ENCODE measurements at places on chromosomes 4 and X. TPM values are rescaled to one million over a fixed set of nuclear protein-coding genes. Genes with fewer than 3 reads are reported as not detected.

DNA sequence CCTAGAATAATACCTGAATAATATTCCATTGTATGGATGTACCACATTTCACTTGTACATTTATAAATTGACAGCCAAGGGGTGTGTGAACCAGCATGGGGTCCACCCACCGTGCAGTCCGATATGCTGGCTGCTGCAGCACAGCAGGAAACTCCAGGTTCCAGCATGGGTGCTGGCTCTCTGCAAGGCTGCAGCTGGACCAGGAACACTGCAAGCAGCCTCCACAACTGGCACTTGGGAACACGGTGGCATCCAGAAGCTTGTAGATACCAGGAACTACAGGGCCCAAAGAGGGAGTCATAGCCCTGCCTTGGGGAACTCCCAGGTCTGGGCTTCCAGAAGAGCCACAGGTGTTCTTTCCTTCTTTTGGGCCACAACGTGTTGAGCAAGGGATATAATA, 91.2 kb downstream of the NXF2 start:
- no peaks in the 10 kb centered on the region for H3K4me1 ChIP-seq
- H3K27me3 ChIP-seq: no peaks in the 10 kb centered on the region
- H3K27ac ChIP-seq: no peak overlapping the region
- H3K4me3 ChIP-seq: no peak overlapping the region

GRCh38 chrX:100913111-100913510, 15.6 kb downstream of the XKRX start:
- H3K4me3 ChIP-seq: no peak overlapping the region
- no peak overlapping the region for H3K27ac ChIP-seq
- no peak for DNase-seq
- H3K4me1 ChIP-seq: no peaks in the 10 kb centered on the region

DNA sequence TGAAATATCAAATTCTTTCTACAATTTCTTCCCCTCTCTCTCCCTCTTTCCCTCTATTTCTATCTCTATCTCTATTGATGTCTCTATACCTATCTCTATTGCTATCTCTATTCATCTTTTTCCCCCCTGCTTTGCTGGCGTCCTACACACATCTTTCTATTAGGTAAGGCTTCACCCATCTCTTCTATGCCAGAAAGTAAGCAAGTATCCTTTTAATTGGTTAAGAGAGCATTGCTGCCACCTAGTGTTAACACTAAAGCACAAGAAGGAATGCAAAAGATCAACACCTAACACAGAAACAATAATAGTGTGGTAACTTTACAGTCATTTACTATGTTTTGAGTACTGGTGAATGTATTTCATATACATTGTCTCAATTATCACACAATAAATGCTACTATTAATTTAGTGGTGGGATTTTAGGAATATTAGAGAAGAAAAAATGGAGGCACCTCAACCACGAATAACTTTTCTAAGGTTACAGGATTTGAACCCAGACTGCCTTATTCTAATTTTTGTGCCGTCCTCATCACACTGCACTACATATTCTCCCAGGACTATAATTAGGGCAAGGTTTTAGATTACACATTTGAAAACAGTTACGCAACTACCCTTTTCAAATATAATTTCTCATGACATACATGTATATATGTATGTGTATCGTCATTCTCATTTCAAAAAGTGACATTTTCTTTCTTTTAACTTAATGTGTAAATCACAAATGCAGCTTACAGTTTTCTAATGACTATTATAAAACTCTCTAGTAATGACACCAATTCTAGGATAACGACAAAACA, 3.7 kb upstream of the C4orf36 start:
- H3K4me3 ChIP-seq: no peak overlapping the region
- H3K27me3 ChIP-seq: peaks cover 7% of the 10 kb centered on the region
- DNase-seq: no peak
- no peaks in the 10 kb centered on the region for H3K36me3 ChIP-seq
- H3K27ac ChIP-seq: no peak overlapping the region

GRCh38 chr4:135267148-135267865, 1065.7 kb upstream of the PABPC4L start:
- no peaks in the 10 kb centered on the region for H3K4me1 ChIP-seq
- no peak overlapping the region for H3K4me3 ChIP-seq
- no peaks in the 10 kb centered on the region for H3K27me3 ChIP-seq
- DNase-seq: no peak
- no peak overlapping the region for H3K27ac ChIP-seq
- no peaks in the 10 kb centered on the region for H3K36me3 ChIP-seq

The SCRG1 gene
- total RNA-seq: not detected

GRCh38 chrX:78199851-78200250, 60.4 kb upstream of the TAF9B start:
- no peak overlapping the region for H3K4me3 ChIP-seq
- H3K27ac ChIP-seq: no peak overlapping the region
- DNase-seq: no peak
- no peaks in the 10 kb centered on the region for H3K36me3 ChIP-seq

DNA sequence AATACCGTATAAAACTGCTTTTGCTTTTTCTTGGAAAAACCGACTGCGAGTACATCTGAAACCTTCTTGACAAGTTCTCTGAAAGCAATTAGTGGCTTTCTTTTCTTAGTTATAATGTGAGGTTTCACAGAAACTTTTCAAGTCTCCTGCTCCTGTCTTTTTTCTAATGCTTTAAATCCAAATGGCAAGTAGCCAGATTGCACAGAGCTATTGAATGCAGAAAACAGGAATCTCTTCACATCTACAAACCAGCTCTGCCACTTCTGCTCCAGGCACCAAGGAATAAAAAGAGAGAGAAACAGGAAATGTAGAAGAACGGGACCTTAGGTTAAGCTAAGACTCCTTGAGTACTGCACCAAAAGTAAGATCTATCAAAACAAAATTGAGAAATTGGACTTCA, 267.3 kb upstream of the TET2 start:
- no peak for DNase-seq
- H3K4me1 ChIP-seq: no peaks in the 10 kb centered on the region

DNA sequence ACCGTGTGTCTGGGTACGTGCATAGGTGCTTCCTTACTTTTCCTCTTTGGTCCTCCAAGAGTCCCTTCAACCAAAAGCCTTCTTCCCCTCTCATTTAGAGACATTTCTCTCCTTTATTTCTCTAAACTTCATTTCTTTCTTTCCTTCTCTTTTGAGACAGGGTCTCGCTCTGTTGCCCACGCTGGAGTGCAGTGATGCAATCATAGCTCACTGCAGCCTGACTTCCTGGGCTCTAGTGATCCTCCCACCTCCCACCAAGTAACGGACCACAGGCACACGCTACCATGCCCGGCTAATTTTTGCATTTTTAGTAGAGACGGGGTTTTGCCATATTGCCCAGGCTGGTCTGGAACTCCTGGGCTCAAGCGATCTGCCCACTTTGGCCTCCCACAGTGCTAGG, 42.2 kb downstream of the ACOX3 start:
- no peaks in the 10 kb centered on the region for H3K27me3 ChIP-seq
- H3K36me3 ChIP-seq: peaks cover 86% of the 10 kb centered on the region
- no peak for DNase-seq
- H3K27ac ChIP-seq: no peak overlapping the region
- H3K4me3 ChIP-seq: no peak overlapping the region

DNA sequence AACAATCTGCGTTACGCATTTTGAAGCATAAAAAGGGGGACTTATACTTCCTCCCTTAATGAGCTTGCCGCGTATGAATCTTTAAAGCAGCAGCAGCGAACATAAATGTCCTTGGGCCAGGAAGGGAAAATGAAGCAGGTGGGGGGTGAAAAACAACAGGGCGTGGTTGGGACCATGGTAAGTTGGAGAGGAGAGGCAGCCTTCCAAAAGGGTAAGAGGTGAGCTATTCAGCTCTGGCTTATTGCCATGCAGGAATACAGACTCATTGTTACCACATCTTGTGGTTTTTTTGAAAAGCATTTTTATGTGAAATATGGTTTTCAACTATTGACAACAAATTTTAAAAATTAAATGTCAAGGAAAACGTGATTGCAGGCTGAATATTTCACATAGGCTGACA, 710.7 kb upstream of the FAM241A start:
- no peak for DNase-seq
- no peak overlapping the region for H3K4me3 ChIP-seq
- H3K27ac ChIP-seq: no peak overlapping the region
- no peaks in the 10 kb centered on the region for H3K36me3 ChIP-seq
- no peaks in the 10 kb centered on the region for H3K4me1 ChIP-seq

DNA sequence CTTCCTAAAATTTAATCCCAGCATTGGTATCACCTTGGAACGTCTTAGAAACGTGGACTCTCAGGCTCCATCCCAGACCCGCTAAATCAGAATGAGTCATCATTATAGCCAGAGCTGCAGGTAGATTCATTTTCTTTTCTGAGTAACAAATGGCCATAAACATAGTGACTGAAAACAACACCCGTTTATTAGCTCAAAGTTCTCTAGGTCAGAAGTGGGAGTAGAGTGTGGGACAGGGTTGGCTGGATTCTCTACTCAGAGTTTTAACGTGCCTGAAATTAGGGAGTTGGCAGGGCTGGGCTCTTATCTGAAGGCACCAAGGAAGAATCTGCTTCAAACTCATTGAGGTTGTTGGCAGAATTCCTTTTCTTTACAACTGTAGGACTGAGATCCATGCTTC, 101.8 kb upstream of the C1QTNF7 start:
- DNase-seq: no peak
- no peaks in the 10 kb centered on the region for H3K36me3 ChIP-seq
- H3K27ac ChIP-seq: no peak overlapping the region
- no peak overlapping the region for H3K4me3 ChIP-seq
- no peaks in the 10 kb centered on the region for H3K27me3 ChIP-seq

Data from endodermal cell (in vitro differentiated cells).